ENCODE measurements at places on chromosomes 11 and 22.

DNA sequence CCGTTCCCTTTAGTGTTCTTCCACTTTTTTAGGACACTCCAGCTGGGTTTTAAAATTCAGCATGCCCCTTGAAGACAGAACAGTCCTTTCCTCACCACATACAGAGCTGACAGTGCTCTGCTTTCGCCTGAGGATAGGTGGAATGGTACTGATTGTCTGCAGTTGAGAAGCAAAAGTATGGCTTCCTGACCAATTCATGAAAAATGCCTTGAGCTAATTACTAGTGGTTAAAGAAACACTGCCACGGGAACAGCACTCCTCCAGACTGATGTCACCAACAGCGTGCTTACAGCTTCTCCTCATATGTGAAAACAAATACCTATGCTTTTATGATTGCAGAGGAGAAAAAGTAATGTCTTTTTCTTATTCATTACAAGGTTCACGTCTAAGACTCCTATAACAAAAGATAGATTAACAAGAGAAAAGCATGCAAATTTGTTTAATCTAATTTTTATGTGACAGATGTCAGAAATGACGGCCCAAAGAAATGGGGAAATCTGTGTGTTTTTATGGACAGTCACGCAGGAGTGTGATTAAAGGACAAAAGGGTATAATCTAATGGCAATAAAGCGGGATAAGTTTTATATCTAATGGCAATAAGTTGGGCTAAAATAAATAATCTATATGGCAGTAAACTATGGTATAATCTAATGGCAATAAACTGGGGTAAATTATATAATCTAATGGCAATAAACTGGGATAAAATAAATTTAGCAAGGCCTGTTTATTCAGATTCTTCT lies 123.4 kb upstream of the ARHGAP42 start:
- no peak for DNase-seq

GRCh38 chr11:120137187-120137610 lies 714 bp downstream of the TRIM29 start:
- no peak for DNase-seq

GRCh38 chr11:19389787-19390303 lies 149.1 kb upstream of the E2F8 start:
- DNase-seq: no peak

DNA sequence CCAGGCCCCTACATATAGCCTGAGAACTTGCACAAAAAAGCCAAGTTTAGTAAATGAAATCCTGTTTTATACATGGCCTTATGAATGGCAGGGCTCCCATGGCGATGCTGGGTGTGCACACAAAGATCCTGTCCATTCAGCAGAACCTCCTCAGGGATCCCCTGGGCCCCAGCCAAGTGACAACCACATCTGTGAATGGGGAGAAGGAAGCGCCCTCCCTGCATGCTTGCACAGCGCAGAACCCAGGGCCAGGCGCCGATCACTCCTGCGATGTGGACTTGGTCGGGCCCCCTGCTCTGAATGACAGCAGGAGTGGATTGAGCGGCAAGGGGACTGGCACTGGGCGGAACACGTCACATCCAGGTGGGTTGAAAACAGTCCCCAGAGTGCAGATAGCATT lies 4.5 kb upstream of the CDC42EP2 start:
- no peak for DNase-seq

DNA sequence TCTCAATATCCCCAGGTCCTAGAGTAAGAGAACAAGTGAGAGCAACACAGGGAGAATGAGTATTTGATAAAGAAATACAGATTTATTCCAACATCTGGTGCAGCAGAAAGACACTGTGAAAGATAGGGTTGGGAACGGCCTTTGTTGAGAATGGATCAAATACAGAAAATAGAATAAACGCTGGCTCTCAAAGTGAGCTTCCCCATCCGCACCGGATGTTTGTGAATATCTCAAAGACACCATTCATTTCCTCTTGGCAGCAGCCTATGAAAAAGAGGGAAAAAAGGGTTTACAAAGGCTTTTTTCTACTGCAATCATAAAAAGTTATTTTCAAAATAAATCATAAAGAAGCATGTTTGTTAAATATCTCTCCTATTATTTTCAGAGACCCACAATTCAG lies 279.3 kb downstream of the CASP12 start:
- DNase-seq: no peak

All from HL-60 (cell line).